Posterior vena cava (tissue), 2 donors: ENCODE measurements at places on chromosomes 12 and 14. TPM values are rescaled to one million over a fixed set of nuclear protein-coding genes. Genes with fewer than 3 reads are reported as not detected.

The SCN8A gene
- 0.65 TPM for total RNA-seq

The MYO1A gene
- 0.28 TPM for total RNA-seq

- DNase-seq, result no peak
These were observed 34.6 kb upstream of the ANKRD9 start for GRCh38 chr14:102544046-102544746.

- no peak for DNase-seq
These were observed 114.0 kb upstream of the TMEM132D start for GRCh38 chr12:130017591-130018449.

GRCh38 chr14:93100570-93100969, 15.2 kb downstream of the ITPK1 start:
- no peak for DNase-seq

- no peak for DNase-seq
These were observed 1644.1 kb upstream of the FLRT2 start for GRCh38 chr14:83885837-83886293.

GRCh38 chr12:106645074-106645421, 62.2 kb downstream of the RFX4 start:
- peak; percentile 83 for DNase-seq

DNA sequence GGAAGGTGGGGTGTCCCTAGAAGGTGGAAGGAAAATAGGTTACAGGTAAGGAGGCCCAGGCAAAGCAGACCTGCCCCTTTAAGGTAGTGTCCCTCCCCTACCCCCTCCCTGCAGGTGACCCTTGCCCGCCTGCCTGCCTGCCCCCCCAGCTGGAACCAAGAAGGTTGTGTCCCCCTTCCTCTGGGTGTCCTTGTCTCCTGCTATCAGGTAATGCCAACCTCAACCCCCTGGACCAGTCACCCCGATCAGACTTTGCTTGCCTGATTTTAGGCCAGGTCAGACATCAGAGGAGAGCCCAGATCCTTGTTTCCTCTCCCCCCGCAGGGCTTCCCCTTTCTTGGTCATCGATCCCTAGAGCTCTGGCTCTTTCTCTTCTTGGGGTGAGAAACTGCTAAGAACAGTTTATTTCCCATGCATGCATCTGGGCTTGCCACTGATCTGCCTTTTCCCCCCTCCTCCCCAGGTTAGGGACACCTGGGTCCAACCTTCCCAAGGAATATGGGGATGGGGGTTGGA, at the start of gene SLC39A5:
Gene SLC39A5 (plus strand): TSS at position 136 of the 516 bp plus-strand sequence. CDS start 1,224 bp downstream, outside the sequence.
- DNase-seq, result no peak
